ENCODE measurements at places on chromosomes 7 and 10.

DNA sequence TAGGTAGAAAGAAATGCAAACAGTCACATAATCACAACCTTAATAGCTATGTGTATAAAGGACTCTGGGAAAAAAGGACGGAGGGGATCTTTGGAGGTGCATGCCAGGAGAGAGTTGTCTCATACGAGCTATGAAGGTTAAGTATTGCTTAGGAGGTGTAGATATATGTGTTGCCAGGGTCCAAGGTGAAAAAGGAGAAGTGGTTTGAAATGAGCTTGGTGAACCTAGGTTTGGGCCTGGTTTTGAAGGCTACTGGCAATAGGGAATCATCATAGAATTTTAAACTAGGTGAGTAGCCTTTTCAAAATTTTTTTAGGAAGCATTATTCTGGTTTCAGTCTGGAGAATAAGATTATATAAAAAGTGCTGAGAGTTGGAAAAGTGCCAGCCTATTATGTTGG lies 336.8 kb downstream of the AUTS2 start:
- no peak for DNase-seq

- DNase-seq = no peak
These were observed 298.7 kb upstream of the LRRTM3 start for GRCh38 chr10:66627156-66627555.

DNA sequence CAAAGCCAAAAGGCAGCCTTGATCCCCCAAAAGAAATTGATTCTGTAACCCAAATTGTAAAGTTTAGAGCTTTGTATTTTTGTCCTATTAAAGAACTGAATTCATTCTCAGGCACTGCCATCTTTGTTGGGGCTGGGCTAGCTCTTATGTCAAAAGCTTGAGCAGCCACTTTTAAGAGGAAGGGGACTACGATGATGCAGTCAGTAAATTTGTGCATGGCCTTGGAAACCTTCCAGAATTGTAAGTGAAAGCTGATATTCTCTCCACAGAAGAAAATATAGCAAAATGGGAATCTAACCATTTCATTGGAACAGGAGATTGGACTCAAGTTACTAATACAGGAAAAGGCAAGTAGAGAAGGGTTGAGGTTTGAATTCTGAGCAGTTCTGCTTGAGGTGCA lies 50.1 kb downstream of the RBM20 start:
- DNase-seq = no peak

DNA sequence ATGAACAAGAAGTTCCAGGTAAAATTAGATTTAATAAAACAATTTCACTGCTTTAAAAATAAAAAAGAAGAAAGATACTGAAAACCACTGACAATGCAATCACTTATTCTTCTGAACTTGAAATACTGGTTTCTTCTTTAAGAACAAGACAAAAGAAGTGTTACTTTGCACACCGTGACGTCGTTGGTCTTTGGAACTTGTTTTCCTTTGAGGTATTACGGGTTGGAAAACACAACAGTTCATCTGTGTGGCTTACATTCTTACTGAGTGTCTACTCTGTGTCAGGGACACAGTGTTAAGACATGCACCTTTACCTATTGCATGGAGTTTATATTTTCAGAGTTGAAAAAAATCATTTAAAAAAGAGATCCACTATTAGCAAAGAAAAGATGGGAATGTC lies 41.3 kb upstream of the UCN3 start:
- no peak for DNase-seq

GRCh38 chr10:59027975-59028655 lies 148.3 kb upstream of the PHYHIPL start:
- DNase-seq = no peak

DNA sequence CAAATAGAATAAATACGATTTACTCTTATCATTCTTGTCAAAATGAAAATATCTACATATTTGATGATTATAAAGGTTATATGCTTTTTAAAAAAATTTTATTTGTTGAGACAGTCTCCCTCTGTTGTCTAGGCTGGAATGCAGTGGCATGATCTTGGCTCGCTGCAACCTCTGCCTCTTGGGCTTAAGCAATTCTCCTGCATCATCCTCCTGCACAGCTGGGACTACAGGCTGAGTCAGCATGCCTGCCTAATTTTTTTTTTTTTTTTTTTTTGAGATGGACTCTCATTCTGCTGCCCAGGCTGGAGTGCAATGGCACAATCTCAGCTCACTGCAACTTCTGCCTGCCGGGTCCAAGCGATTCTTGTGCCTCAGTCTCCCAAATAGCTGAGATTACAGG lies 48.9 kb downstream of the PUS7 start:
- no peak for DNase-seq

GRCh38 chr7:87075671-87076404 lies 16.4 kb upstream of the ELAPOR2 start:
- no peak for DNase-seq

DNA sequence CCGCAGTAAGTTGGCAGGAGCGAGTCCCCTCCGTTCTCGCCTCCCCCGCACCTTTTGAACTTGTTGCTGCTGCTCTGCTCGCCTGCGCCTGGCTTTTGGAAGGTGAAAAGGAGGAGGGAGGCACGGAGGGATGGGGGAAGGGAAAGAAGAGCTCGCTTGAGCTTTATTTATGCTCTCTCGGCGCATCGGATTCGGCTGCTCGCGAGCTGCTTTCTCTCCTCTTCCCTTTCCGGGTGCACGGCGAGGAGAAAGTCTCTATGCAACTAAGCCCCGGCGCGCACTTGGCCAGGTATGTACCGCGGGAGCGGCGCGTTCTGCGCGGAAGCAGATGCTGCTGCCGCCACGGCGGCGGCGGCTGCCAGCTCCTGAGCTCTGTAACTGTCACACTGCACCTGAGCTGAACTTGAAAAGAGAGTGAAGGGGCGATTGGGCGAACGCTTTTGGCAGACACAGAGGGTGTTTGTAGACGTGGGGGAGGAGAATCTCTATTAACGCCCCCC lies 551 bp downstream of the KCND2 start:
- DNase-seq = no peak

DNA sequence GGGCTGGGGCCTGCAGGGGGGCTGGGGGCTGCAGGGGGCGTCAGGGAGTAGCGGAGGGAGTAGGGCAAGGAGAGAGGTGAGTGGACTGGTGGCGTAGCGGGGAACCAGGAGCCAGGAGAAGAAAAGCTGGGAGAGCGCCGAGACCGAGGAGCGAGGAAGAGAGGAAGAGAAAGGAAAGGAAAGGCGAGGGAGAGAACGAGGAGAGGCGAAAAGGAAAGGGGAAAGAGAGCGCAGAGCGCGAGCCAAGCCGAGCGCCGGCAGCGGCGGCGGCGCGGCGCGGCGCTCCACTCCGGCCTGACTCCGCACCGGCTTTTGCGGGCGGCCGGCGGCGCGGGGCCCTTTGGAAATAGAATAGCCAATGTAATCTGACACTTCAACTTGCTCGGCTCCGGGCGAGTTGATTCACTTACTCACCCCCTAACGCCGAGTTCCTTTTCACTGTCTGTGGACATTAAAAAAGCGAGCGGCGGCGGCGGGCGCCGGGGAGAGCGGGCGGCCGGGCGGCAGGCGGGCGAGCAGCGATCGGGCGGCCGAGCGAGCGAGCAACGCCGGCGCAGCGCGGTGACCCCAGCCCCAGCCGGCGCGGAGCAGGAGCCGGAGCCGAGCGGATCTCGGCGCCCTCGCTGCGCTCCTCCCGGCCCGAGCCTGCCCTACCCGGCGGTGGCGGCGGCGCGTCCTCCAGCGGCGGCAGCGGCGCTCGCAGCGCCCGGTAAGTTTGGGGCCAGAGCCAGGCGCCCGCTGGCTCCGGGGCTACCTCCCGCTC lies at the start of gene ZMIZ1:
TSS of gene ZMIZ1 (plus strand) at position 405 of the 763 bp plus-strand sequence. CDS start 132,667 bp downstream, outside the sequence.
- peak; percentile 79 for DNase-seq

- DNase-seq = no peak
These were observed 100.0 kb downstream of the TCERG1L start for GRCh38 chr10:131211559-131211958.

GRCh38 chr7:24290004-24290641 lies 6.1 kb downstream of the NPY start:
- DNase-seq = peak; percentile 6

DNA sequence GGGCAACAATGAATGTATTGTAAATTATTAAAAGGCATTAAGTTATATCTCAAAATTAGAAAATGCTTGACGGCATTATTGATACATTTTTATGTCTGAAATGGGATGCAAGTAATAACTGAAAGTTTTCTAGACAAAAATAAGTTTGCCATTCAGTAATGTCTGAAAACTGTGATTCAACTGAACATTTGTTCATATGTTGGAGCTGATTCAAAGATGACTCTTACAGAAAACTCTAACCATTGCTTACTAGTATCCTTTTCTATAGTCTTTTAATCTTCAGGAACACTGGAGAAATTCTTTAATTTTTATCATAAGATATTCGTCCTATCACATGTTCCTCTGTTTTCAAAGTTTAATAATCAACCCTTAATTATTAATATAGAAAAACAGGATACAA lies 71.1 kb upstream of the TFEC start:
- DNase-seq = no peak

DNA sequence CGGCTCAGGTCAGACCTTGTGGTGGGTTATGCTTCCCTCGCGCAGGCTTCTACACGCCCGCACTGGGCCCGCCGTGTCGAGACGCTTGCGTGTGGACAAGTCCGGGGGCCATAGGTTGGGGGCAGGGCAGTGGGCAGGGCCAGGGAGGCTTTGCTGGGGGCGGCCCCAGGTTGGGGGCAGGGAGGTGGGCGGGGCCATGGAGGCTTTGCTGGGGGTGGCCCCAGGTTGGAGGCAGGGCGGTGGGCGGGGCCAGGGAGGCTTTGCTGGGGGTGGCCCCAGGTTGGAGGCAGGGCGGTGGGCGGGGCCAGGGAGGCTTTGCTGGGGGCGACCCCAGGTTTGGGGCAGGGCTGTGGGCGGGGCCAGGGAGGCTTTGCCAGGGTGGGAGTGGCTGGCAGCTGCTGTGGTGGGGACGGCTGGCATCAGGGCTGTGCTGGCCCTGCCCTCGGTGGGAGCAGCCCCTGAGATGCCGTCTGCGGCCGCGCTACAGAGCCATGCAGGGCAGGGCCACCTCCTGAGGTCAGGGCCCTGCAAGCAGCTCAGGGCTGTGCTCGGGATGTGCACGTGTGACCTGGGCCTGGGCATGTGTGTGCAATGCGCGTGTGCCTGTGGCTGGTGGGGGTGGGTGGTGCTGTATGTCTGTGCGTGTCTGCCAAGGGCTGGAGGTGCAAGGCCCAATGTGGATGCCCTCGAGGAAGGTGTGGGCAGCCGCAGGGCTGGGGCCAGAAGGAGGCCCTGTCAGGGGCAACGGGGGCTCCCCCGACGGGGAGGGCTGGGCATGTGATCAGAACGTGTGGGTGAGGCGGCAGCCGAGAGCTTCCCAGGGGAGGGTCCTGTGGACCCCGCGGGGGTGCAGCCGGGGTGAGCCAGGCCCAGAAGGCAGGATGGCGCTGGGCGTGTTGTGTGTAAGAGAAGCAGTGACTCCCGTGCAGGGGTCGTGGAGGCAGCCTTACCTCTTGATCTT lies 72.5 kb upstream of the NKX6-2 start:
- DNase-seq = no peak

Measured in C1 segment of cervical spinal cord (tissue), 14 donors.